Transverse colon (tissue), 4 donors: ENCODE measurements at places on chromosomes 6 and 20. TPM values are rescaled to one million over a fixed set of nuclear protein-coding genes. Genes with fewer than 3 reads are reported as not detected.

DNA sequence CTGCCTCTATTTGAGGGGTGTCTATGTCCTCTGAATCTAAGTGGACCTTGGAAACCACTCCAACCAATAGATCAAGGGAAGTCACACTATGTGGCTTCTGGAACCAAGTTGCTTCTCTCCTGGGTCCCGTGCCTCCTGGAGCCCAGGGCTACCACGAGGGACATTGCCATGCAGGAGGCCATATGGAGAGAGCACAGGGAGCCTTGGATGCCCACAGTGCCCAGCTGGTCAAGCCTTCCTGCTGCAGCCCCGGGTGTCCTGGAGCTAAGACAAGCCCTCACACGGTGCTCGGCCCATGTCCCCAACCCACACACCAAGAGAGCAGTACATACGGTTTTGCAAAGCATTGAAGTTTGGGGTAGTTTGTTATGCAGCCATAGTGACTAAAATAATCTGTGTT is 231.6 kb downstream of the SYNDIG1 start:
- DNase-seq, result no peak

DNA sequence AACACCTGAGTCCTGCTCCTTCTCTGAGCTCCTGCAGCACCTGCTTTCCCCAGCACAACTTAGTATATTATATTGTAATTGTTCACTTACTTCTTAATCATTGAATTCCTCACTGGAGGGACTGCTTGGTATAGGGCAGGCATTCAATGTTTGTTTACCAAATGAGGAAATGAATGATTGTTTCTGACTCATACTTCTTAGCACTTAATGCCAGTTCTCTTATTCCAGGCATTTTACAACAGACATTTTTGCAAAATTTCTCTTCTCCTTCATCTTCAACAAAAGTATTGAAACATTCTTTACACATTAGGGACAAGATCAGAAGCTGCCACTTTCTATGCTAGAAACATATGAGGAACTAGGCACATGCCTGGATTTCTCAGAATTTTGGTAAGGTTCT is 119.4 kb downstream of the TBX18 start:
- DNase-seq, result no peak

Gene TOX2
- 15.7 TPM for total RNA-seq

DNA sequence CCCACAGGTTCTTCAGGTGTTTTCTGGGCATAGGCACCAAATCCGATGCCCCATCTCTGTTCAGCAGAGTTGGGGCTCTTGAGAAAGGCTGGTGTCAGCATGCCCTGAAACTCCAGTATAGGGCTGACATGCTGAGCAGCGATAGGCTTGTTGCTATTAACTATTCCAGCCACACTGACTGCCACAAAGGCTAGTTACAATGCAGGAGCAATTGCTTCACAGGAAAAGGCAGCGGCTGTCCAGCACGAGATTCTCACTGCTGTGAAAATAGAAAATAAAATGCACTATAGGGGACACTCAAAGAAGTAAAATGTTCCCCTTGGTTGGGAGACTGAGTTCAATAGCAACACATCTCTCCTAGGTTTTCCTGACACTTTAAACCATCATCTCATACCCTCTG is 112.4 kb downstream of the BFSP1 start:
- no peak for DNase-seq
